ENCODE measurements at places on chromosomes 1 and 21. TPM values are rescaled to one million over a fixed set of nuclear protein-coding genes. Genes with fewer than 3 reads are reported as not detected.
A peak's percentile ranks its signal among the peaks of the same experiment; 100 is the strongest.

DNA sequence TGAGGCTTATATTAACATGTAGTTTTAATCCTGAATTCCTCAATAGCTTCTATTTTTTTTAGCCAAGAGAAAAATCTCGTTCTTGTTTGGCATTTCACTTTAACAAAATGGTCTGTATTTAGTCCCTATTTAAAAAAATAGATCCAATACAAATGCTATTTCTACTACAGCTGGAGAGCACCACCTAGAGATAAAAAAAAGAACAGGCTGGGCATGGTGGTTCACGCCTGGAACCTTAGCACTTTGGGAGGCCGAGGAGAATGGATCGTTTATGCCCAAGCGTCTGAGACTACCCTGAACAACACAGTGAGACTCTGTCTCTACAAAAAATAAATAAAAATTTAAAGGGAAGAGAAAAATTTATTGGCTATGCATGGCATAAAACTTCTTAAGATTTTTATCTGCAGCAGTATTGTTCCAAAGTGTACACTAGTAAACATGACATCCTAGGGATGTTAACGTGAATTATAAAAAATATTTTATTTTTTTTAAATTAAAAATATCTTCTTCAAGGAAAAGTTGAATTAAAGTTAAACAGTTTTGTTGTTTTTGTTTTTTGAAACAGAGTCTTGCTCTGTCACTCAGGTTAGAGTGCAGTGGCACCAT is 4.4 kb downstream of the ST7L start:
- peaks cover 22% of the 10 kb centered on the region for H3K36me3 ChIP-seq
- H3K4me1 ChIP-seq, result peaks cover 25% of the 10 kb centered on the region
- H3K27me3 ChIP-seq, result no peaks in the 10 kb centered on the region
- DNase-seq, result no peak
- H3K27ac ChIP-seq, result no peak overlapping the region

DNA sequence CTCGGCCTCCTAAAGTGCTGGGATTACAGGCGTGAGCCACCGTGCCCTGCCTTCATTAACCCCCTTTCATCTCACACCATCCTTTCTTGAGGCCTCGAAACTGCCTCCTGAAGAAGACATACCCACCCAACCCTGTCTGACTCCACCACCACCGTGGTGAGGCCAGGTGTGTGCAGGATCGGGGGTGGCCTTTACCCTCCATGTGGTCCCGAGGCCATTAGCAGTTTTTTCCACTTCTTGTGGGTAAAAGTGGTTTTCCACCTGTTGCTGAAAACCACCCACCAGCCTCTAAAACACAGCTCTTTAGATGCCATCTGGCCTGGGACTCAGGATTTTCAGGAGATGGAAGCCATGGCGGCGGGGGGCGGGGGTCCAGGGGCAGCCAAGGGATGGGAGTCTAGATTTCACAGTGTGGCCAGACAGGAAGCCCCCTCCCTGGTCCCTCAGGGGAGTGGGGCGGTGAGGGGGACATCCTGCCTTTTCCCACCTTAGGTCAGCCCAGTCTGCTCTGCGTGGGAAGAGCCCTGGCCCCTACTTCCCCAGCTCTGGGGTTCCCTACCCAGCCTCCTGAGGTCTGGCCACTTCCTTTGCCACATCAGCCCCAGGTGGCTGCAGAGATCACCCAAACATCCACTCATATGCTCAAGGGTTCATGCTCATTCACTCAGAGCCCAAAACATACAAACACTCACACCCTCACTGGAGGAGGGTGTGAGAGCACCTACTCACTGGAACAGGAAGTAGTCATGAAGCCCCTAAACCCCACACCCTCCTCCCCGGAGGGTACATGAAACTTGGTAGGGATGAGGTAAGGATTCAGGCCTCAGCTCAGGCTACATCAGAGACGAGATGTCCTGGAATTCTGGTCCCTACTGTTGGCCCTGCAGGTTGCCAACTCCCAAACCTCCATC is 2.3 kb downstream of the FGR start:
- no peaks in the 10 kb centered on the region for H3K36me3 ChIP-seq
- H3K4me3 ChIP-seq, result peak overlapping the region; percentile 40
- H3K4me1 ChIP-seq, result peaks cover 71% of the 10 kb centered on the region
- DNase-seq, result peak; percentile 69
- peaks cover 10% of the 10 kb centered on the region for H3K27me3 ChIP-seq
- H3K27ac ChIP-seq, result peak overlapping the region; percentile 60

GRCh38 chr1:181135815-181136737 is 47.6 kb downstream of the IER5 start:
- H3K4me3 ChIP-seq, result no peak overlapping the region
- peaks cover 77% of the 10 kb centered on the region for H3K4me1 ChIP-seq
- DNase-seq, result no peak
- peak overlapping the region; percentile 90 for H3K27ac ChIP-seq
- H3K36me3 ChIP-seq, result no peaks in the 10 kb centered on the region

DNA sequence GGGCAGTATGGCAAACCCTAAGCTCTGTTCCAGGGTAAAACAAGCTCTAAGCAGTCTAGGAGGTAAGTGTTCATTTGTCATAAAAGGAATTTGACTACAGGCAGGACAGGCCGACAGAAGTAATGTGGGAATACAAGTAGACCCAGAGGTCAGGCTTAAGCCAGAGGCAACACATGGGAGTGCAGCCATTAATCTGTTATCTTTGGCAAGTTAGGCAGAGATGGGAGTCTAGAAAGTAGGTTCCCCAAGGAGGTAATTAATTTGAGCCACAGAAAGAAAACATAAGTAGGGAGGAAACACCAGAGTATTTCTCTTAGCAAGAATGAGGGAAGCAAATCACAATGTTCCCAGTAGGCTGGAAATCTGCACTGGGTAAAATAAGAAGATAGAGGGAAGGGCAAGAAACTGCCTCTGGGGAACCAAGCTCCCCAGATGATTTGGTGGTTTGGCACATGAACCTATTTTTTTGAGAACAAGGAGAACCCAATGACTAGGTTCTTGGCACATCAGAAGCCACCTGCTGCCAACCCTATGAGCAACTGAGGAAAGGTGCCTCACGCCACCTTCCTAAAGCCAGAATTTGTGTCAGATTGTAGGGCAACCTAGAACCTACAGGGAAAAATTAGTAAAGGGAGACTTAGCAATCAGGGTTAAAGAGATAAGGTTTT is 636.4 kb upstream of the PLXNA2 start:
- H3K27ac ChIP-seq, result no peak overlapping the region
- no peak overlapping the region for H3K4me3 ChIP-seq
- no peaks in the 10 kb centered on the region for H3K27me3 ChIP-seq
- H3K4me1 ChIP-seq, result no peaks in the 10 kb centered on the region

Gene RAVER2
- total RNA-seq, result 1.8 TPM

Gene TRIM63
- 0.25 TPM for total RNA-seq

DNA sequence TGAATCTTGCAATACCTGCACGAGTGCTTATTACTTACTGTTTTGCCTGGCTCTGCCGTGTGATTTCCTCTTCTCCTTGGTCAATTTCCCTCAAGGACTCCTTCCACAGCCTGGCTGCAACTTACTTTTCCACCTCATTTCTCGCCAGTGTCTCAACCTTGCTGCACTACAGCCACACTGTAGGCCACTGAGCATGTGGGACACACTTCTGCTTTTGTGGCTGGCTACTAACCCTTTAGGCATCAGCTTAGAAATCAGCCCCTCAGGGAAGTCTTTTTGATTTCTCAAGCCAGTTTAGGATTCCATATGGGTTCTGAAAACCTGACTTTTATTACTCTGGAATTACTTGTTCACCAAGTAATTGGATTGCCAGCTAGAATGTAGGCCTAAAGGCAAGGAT is 5.2 kb upstream of the DMRTB1 start:
- peaks cover 11% of the 10 kb centered on the region for H3K27me3 ChIP-seq
- no peak for DNase-seq
- no peak overlapping the region for H3K4me3 ChIP-seq
- no peak overlapping the region for H3K27ac ChIP-seq
- no peaks in the 10 kb centered on the region for H3K4me1 ChIP-seq

Gene PODN
- not detected for total RNA-seq

All from activated CD4-positive, alpha-beta memory T cell treated with anti-CD3 and anti-CD28 coated beads, Interleukin-2, amount 10 ng/mL, durations not matched to agents 7 days and 5 days (primary cell).